ENCODE measurements at places on chromosomes 2 and 18.

DNA sequence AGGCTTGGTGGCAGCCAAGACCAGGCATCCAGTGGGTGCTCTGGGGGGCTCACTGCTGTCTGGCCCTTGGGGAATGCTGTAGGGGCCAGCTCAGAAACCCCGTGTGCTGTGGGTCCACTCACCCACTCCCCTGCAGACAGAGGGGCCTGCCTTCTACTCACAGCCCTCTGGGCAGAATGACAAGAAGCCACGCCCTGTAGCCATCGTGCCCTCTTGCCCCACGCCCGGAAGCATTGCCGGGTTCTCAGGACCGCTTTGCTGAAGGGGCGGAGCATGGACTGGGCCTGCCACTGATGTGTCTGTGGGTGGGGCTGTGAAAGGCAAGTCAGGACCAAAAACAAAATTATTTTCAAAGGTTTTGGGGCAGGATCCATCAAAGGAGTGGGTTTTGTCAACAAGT lies 27.8 kb downstream of the GLI2 start:
- no peak for DNase-seq

DNA sequence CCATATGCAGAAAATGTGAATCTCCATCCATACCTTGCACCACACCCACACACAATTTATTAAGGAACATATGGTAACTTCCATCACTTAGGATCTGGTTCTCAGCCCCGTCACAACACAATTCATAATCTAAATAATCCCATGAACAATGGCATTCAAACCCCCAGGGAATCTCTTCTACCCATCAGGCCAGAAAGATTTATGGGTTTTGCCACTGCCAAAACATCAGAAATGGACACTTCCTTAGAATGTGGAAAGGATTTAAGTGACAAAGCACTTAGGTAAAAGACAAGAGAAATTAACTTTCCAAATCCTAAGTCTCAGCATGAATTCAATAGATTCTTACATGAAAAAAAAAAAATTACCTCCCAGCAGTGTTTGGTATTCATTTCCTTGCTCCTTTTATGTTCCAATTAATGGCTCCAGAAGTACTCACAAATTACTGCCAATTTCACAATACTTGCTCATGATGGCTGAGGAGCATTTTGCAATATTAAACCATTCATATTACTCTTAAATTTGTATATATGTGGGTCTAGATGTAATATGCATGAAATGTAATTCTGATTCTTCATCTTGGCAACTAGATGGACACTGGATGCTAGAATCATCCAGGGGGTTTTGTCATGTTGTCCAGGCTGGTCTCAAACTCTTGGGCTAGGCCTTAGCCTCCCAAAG lies 56.5 kb upstream of the TMEM247 start:
- DNase-seq = no peak

DNA sequence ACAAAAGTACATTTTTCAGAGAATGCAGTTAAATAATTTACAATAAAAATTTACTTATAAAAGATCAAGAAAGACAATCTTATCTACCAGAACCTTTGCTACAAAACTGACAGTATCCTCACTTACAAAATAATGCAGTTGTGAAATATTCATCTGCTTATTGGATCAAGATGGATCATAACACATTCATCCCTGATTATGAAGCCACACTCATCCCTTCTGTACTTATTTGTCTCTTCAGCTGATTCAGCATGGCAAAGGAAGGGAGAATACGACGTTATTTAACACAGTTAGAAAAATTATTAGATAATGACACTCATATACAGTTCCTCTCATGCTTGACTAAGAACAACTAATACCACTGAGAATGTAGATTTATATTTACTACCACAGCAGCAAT lies 46.4 kb downstream of the TCF4 start:
- DNase-seq = no peak

DNA sequence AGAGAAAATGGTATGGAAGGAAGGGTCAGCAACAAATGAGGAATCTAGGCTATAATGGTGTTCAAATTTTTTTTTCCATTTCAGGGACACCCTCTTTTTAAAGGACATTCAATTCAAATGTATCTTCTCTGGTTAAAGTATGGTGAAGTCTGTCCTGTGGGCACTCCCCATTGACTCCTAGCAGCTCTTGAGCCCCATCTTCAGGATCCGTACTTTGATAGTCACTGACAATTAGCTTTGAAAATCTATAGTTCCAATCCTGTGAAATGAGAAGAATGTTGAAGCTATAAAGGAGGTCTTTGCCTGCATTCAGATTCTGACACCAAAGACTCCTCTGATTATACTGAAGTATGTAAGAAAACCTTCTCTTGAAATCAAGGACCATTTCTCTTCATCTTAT lies 43.3 kb downstream of the KCNH7 start:
- DNase-seq = no peak

- DNase-seq = peak; percentile 19
These were observed 245.9 kb downstream of the TFCP2L1 start for GRCh38 chr2:121038891-121039616.

GRCh38 chr18:26487437-26487836 lies 60.9 kb downstream of the KCTD1 start:
- no peak for DNase-seq

DNA sequence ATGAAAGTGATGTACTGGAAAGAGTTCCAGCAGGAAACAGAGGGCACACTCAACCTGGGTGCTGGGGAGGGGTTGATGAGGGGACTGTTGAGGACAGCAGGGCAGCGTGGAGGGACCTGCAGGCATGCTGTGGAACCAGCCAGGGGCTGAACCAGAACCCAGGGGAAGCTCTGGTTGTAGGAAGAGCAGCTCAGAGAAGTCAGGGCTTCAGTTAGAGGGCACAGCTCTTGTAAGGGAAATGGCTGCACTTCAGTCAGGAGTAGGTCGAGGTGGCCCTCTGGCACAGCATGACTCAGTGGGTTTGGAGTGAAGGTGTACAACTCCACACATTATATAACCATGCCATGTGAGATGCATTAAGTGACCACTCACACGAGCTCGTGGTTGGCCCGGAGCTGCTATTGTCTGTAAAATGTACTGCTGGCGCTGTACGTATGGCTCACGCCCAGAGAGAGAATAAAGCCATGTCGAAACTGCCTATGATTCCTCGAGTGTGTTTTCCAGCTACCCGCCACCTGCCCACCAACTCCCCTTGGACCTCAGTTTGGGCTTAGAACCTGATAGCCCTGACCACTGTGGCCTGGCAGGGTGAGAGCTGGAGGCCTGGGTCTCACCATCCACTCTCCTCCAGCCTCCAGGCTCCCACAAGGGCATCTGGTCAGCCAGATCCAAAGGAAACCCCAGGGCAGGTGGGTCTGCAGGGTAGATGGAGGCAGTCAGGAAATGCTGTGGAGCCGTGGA lies 136.5 kb upstream of the HS6ST1 start:
- no peak for DNase-seq

GRCh38 chr2:111638274-111638877 lies 245.6 kb downstream of the ANAPC1 start:
- DNase-seq = no peak

- DNase-seq = no peak
These were observed 162.3 kb downstream of the ACKR3 start for GRCh38 chr2:236731767-236732580.

DNA sequence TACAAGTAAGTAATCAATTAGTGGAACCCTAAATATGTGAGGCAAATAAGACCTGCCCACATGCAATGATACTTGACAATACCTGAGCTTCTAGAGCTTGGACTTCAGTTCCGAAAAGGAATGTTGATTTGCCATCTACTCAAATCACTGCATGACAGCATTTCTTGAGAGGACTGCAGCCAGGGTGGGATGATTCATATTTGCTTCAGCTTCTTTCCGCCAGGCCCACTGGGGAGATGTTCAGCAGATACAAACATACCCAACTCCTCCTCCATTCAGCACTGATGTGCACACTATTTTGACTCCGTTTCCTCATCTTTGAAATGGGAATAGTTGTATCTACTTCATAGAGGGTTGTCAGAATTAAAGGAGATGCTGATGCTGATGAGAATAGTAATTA lies 28.8 kb upstream of the TMEM177 start:
- no peak for DNase-seq

DNA sequence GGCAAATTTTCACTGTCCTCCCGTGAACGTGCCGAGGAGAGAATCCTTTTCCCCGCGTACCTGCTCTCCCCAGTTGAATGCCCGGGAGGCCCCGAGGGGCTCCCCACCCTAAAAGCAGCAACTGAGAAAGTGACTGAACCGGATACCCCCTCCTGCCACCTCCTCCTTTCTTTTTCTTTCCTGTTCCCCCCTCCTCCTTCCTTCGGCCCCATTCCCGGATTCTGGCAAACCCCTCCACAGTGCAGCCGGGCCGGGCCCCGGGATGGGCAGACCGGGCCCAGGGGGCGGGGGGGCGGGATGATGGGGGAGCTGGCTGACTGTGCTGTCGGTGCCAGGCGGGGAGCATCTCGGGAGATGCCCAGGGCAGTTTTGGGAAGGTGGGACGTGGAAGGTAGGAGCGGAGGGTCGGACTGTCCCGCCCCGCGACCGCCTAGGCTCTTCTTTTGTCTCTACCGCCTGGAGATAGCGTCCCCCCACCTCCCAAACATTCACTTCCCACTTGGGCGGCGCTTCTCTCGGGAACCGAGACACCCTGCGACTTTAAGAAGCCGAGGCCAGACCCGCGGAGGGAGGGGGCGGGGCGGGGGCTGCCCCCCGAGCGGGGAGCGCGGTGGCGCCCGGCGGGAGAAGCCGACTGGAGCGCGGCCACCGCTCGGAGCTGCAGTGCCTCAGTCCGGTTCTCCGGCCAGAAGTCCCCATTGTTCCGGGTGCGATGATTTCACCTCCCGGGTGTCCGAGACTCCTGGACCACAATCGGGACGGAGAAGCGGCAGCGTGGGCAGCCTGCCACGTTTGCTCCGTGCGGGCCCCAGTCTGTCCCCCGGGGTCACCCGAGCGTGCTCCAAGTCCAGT lies 8.2 kb downstream of the DLX2 start:
- DNase-seq = no peak

DNA sequence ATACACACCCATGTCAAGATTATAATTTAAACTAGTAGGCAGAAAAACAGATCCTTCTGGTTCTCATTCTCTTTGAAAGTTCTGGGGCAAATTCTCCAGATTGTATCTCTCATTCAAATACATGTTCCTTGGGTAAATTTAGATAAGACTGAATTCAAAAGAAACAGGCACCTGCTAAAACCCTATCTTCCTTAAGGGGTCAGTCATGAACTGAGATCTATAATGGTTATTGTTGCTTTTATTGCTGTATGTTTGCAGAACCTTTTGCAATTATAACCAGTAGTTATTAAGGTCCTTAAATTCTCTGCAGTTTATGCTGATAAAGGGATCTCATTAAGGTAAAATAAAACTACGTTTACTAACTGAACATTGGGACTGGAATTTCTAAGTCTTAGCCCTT lies 83.5 kb downstream of the MYO5B start:
- peak; percentile 11 for DNase-seq

DNA sequence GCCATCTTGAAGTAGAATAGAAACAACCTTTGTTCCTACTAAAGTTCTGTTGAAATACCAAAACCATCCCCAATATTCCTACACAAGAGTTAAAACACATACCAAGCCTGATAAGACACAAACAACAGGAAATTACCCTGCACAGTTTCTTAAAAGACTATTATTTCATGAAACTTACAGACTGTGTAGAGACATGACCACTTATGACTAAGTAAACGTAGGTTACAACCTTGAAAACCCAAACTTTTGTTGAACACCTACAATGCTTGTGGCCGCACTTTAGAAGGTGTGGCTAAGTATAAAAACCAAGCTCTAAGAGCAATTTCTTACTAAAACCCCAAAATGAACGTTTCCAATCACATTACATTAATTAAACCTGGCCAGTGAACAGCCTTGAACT lies 2.0 kb downstream of the SMAD2 start:
- DNase-seq = no peak

DNA sequence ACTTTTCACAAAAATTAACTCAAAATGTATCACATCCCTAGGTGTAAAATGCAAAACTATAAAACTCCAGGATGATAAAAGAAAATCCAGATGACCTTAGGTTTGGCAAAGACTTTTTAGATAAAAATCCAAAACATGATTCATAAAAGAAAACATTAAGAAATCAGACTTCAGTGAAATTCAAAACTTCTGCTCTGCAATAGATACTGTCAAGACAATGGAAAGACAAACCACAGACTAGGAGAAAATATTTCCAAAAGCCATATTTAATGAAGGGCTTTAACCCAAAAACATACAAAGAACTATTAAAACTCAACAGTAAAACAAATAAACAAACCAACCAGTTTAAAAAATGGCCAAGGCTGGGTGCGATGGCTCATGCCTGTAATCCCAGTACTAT lies 173.6 kb upstream of the SPOPL start:
- no peak for DNase-seq

GRCh38 chr2:77021161-77021560 lies 501.0 kb downstream of the LRRTM4 start:
- DNase-seq = no peak

DNA sequence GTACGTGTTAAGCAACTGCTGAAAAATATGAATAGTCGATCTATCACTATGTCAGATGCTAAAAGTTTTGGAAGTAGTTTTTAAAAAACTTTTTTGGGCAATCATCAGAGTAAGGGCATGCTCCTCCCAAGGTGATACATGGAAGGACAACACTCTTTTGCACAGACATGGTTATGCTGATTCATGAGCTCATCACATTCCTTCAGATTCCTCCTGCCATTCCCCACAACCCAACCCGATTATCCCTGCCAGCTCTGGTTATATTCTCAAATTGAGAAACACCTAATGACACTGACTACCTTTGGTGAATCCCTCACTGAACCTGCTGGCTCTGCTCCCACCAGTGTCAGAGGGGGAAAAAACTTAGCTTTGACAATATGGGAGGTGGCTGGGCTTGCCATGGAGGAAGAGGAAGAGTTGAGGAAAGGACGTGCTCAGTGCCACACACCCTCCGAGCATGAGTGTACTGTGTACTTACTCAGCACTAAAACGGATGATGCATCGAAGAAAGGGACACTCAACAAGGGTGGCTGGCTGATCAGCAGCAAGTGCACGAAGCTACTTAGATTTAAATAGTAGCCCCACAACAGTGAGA lies 83.9 kb upstream of the RNU4ATAC start:
- DNase-seq = no peak

- DNase-seq = no peak
These were observed 161.1 kb downstream of the ARL4C start for GRCh38 chr2:234335661-234336228.

- DNase-seq = no peak
These were observed 248.5 kb upstream of the RND3 start for GRCh38 chr2:150735894-150736498.

- no peak for DNase-seq
These were observed 16.4 kb downstream of the SLC66A2 start for GRCh38 chr18:79935098-79935480.

All from NCI-H1417 treated with DMSO at 0.1 percent for 48 hours (cell line).